ENCODE measurements at places on chromosomes 1 and 21.

DNA sequence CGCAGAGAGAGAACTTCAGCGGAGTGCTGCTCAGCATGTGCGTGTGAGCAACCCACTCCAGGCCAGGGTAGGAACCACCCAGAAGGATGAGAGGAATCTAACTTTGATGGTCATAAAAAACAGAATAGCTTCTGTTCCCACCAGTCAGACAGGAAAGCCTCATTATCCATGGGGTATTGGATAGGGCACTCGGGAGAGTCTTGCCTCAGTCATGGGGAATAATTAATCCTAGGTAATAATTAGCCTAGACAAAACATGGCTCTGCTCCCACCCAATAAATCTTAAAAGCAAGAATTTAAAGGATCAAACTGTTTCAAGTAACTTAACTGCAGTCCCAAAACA, 35.3 kb downstream of the LDLRAD1 start:
- DNase-seq = no peak

DNA sequence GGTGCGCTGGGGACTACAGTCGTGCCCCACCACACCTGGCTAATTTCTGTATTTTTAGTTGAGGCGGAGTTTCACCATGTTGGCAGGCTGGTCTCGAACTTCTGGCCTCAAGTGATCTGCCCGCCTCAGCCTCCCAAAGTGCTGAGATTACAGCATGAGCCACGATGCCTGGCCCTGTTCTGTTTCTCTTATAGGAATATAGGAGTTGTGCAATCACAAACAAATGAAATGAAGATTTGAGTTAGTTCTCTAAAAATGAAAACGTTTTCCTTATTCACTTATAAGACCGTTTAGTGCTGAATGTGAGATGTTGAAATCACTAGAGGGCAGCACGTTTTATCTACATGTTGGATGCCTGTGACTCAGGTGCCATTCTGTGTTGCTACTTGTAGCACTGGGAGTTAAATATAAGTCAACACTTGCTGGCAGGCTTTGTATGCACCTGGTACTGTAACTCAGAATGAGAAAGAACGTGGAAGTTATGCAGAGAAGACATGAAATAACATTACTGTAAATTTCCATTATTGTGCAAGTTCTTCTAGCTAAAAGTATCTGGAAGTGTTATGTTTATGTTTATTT, 45.8 kb downstream of the MIGA1 start:
- DNase-seq = no peak

DNA sequence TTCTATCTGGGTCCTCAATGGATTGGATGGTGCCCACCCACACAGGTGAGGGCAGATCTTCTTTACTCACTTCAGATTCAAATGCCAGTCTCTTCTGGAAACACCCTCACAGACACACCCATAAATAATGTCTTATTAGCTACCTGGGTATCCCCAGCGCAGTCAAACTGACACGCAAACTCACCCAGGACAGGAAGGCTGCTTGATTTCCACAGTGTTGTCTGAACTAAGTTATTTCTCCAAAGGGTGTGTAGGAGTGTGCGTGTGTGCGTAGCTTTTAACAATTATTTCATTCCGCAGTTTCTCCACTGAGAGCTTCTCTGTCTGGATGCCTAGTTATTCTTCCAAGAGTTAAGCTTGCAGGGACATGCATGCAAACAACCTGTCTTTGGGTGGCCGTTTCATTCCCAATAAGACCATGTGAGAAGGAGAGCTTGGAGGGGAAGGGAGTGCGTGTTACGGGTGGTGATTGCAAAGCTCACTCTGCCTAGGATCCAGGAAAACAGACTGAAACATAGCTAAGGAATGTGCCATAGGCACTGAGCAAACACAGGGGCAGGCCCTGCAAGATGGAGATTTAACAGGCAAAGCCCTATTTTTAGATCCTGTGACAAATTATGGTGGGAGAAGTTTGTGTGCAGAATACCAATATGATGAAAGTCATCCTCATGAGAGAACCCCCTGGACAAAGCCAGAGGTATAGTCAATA, 269.7 kb downstream of the DYRK1A start:
- DNase-seq = no peak

- peak; percentile 71 for DNase-seq
Observed at GRCh38 chr1:169680377-169681019, 30.9 kb downstream of the SELL start.

GRCh38 chr1:67544921-67545320, 114.7 kb upstream of the SERBP1 start:
- DNase-seq = no peak

- DNase-seq = no peak
Observed at GRCh38 chr1:230125640-230126528, 58.8 kb downstream of the GALNT2 start.
